Cardiac septum (tissue), 1 donor: ENCODE measurements at places on chromosomes 13 and 19. TPM values are rescaled to one million over a fixed set of nuclear protein-coding genes. Genes with fewer than 3 reads are reported as not detected.

The KCNRG gene
- total RNA-seq = not detected

The SEMA6B gene
- total RNA-seq = 7.2 TPM

The EPSTI1 gene
- 2.7 TPM for total RNA-seq

The NCR1 gene
- total RNA-seq = not detected

The KLK12 gene
- total RNA-seq = not detected

The MCF2L gene
- total RNA-seq = 38.9 TPM

The TEX26 gene
- not detected for total RNA-seq

The TTC9B gene
- total RNA-seq = not detected

The LPAR2 gene
- total RNA-seq = 1.9 TPM

The SOX21 gene
- not detected for total RNA-seq

The TDRD12 gene
- 0.16 TPM for total RNA-seq

The UQCR11 gene
- total RNA-seq = 697 TPM

The MED4 gene
- 39.6 TPM for total RNA-seq

The IGSF23 gene
- total RNA-seq = not detected

DNA sequence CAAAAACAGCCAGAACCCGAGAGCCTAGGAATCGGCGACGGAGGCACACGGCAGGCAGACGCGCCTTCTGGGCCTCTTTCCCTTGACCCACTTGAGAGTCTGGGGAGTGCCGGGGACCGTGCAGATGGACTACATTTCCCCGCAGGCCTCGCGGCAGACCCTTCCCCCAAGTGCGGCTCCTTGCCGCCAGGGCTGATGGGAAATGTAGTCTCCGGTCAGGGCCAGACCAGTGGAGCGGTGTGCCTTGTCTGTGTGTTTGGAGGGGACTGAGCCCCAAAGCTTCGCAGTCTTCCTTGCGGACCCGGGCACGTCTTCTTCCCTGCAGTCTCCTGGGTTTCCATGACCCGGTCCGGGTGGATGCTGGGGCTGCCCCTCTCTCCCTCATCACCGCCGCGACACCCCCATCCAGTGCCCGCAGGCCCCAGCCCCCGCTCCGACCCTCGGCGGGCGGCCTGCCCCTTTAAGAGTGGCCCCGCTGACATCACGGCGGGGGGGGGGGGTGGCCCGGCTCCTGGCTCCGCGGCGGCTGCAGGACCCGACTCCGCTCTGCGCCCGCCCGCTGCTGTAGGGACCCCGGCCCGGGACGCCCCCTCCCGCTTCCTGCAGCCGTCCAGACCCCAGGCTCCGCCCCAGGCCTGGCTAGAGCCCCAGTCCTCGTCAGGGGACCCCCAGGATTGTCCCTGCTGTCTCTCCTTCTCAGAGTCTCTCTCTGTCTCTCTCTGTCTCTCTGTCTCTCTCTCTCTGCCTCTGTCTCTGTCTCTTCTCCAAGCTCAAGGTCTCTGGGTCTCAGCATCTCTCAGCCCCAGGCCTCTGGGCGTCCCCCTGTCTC, 758 bp upstream of the CACNG7 start:
- DNase-seq = no peak

GRCh38 chr13:40336228-40337221, 329.9 kb downstream of the FOXO1 start:
- DNase-seq = no peak

GRCh38 chr19:887072-887471, 5.9 kb downstream of the MED16 start:
- DNase-seq = no peak

DNA sequence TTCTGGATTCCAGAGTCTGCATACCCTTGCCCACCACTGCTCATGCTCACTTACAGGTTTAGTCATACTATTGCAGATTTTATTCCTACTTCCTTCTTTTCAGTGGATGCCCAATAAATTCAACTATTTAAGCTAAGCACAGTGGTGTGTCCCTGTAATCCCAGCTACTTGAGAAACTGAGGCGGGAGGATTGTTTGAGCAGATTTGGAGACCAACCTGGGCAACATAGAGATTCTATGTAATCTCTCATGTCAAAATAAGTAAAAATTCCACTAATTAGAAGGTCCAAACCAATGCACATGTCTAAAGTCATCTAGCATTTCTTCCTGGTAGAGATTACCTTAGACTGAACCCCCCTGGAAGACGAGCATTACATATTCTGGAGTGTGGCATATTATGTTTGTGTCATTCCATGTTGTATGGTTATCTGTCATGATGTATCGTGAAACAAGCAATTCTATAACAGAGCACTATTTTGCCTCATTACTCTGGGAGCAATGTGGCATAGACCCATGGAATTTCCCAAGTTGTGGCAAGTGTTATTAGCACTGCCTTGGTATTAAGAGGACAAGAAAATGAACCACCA, 8.3 kb downstream of the HMGB1 start:
- DNase-seq = no peak

DNA sequence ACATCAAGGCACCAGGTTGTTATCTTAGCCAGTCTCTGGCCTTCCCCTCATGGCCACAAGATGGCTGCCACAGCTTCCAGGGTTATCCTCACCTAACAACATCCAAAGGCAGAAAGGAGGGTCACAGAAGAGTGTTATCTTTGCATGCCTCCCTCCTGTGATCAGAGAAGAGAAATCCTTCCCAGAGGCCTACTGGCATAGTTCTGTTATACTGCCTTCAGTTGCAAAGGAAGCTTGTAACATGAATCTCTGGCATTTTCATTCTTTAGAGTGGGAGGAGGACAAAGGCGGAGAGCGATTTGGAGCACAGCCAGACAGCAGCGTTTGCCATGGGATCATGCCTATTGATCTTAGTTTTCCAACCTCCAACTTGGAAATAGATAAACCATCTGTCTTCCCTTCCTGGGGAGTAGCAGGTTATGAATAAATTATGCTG, 135.7 kb downstream of the DNAJC15 start:
- no peak for DNase-seq

GRCh38 chr13:46473806-46474205, 79.2 kb upstream of the LRCH1 start:
- DNase-seq = no peak

DNA sequence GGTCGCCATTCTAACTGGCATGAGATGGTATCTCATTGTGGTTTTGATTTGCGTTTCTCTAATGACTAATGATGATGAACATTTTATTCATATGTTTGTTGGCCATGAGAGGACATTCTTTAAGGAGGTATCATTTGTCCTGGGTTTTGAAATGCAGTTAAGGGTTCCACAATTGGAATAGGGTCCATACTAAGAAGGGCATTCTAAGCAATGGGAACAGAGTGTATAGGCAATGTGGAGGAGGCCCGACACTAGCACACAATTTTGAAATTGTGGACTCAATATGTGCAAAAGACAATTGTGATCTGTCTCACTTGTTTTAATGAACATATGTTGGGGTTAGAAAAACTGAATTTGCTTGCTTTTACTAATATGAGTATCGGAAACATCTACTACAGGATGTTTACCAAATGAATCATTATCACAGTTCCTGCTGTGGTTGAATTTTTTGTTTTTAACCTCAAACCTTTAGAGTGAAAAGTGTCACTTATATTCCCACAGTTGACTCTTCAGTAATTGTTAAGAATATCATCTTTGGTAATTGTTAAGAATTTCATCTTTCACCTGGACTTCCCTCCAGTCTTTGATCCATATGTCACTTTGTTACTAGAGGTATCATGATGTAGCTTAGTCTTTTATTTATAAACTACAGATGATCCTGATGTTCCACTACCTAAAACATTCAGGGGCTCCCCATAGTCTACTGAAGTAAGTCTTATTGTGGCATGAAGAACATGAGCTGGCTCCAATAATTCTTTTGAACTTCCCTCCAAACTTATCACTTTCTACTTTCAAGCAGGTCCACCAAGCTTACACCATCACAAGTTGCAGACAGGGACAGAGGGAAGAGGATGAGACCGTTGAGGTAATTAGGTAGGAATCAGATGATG, 109.7 kb upstream of the KLF12 start:
- no peak for DNase-seq

- no peak for DNase-seq
Observed at GRCh38 chr19:1615156-1615765, 10.0 kb upstream of the UQCR11 start.

DNA sequence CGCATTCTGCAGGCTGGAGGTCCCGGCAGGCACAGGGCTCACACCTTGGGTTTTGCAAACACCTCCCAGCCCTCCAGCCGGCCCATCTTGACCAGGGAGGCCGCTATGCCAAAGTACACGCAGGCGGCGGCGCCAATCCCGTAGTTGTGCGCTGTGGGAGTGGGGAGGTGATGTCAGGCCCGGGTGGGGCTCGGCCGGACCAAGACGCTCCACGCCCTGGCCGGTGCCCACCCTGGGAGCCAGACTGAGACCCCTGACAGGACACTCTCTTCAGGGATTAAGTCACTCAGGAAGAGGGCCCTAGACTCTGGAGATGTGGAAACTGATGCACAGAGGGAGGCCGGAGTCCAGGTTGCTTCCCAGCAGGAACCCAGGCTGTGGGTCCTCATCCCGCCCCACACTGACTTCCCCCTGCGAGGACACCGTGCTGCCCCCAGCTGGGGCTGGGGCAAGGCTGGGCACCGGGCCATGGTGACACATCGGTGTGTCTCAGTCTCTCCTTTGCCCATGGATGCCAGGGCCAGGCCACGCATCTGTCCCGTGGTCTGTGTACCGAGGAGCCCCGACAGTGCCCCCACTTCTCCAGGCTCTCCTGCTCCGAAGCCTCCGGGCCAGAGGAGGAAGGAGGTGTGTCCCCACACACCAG, 8.8 kb downstream of the NDUFA11 start:
- no peak for DNase-seq

GRCh38 chr19:19145684-19146608, 7.7 kb upstream of the TMEM161A start:
- DNase-seq = peak; percentile 91

GRCh38 chr19:14056741-14057356, 5.0 kb downstream of the PALM3 start:
- no peak for DNase-seq

GRCh38 chr19:21587117-21587461, 81.7 kb downstream of the ZNF429 start:
- no peak for DNase-seq

DNA sequence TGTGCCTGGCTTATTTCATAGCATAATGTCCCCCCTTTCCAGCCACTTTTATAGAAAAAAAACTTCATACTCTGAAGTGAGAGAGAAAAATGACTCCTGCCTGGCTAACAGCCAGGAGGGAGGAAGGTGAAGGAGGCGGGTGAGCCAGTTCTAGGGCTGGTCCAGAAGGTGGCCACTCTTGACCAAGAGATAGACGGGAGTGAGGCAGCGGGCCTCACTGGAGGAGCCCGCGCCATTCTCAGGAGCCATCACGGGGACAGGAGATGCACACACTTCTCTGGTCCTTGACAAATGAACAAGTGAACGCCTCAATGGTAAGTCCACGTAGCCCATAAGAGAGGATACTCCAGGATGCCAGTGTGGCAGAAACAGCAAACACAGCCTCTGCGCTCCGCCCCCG, 231.4 kb downstream of the UQCRFS1 start:
- DNase-seq = no peak

- DNase-seq = no peak
Observed at GRCh38 chr19:49614096-49614833, 23.3 kb downstream of the PRR12 start.

DNA sequence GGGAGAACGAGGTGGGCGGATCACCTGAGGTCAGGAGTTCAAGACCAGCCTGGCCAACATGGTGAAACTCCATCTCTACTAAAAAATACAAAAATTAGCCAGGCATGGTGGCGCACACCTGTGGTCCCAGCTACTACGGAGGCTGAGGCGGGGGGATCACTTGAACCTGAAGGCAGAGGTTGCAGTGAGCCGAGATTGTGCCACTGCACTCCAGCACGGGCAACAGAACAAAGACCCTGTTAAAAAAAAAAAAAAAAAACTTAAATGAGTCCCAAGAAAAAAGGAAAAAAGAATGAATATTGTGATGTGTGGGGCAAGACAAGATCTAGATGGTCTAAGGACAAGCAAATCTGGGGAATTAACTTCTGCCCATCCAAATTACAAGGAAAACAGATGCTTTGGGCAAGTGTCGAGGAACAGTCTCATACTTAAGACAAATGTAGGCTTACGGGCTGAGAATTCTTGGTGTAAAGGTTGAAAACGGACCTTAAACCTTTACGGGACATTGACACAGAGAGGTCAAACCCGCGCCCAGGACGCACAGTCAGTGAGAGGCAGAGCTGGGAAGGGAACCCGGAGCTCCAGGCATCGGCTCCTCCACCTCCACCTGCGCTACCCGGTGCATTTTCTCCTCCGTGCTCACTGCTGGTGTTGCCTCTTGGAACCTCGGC, 656 bp upstream of the ZNF324 start:
- no peak for DNase-seq

DNA sequence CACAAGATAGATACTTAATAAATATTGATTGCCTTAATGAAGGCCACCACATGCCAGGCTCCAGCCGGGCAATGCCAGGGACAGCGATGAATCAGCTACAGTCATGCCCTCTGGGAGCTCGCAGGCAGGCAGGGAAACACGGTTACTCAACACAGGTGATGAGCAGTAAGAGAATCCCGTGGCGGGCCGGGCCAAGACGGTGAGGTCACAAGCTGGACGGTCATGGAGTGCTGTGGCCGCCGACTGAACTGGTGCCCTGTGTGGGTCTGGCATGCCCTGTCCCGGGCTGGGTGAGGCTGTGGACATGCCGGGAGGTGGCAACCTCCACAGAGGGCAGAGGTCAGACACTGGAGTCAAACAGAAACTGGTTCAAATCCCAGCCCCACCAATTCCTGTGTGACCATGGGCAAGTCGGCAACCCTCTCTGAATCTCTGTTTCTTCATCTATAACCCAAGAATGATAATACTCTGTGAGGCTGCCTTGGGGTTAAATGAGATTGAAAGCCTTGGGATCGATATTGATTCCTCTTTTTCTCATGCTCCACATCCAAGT, 13.2 kb upstream of the PAK4 start:
- DNase-seq = no peak

DNA sequence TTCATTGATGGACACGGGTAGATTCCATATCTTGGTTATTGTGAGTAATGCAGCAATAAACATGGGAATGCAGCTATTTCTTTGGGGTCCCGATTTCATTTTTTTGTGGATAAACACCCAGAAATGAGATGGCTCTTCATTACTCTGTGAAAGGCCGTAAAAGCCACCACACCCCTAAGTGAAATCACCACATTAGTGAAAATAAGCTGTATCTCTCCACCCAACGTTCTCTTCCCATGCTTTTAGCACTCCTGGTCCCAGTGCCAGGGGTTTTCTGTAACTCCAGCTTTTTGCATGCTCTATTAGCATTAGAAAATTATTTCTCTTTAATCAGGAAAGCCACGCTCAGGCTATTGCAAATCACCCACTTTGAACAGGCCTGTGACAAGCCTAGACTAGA, 15.8 kb downstream of the CHAMP1 start:
- no peak for DNase-seq

DNA sequence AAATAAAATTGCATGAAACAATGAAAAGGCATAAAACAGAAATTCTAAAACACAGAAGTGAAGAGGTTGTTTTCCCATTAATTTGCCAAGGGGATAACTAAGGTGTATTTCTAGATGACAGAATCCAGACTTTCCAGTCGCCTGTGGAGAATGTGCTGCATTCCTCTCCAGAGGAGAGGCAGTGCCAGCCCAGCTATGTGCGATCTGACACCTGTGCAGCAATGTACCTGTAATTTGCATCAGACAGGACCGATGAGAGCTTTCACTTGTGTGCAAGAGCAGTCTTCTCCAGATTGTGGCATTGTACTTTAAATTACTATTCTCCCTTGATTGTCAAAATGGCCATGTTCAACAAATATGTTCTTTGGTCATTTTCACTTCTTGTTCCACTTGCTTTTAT, 1037.9 kb downstream of the EFNB2 start:
- no peak for DNase-seq

- no peak for DNase-seq
Observed at GRCh38 chr13:102897371-102898138, 51.7 kb downstream of the ERCC5 start.

GRCh38 chr13:102586615-102587014, 10.2 kb upstream of the TPP2 start:
- no peak for DNase-seq

- DNase-seq = no peak
Observed at GRCh38 chr13:37313372-37313771, 207.9 kb upstream of the CSNK1A1L start.
